ENCODE measurements at places on chromosomes 16 and 17. TPM values are rescaled to one million over a fixed set of nuclear protein-coding genes. Genes with fewer than 3 reads are reported as not detected.

DNA sequence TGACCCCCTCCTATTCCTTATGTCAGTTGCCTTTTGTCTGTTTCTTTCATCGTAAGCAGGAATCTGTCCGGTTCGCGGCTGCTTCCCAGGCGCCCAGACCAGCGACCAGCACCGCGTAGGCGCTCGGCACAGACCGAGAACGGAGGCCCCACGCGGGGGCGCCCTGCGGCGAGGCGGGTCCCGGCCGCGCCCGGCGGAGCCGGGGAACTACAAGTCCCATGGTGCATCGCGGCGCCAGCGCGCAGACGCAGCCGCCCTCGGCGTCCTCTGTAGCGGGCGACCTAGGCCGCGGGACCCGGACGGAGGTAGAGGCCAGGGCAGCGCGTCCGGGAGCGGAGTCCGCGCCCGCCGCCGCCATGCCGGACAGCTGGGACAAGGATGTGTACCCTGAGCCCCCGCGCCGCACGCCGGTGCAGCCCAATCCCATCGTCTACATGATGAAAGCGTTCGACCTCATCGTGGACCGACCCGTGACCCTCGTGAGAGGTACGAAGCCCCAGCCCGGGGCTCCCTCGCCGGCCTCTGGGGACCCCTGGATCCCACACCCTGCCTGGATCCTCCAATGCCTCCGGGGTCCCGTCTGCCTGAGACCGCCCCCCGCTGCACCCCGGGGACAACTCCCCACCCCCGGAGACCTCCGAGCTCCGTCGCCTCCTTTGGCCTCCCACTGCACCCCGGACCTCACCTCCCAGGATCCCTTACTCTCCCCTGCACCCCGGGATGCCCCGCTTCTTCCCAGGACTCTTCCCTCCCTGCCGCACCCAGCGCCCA lies at the start of gene NDUFB10:
Gene NDUFB10, plus strand, starts transcription at position 270 of the 771 bp plus-strand sequence. Its CDS starts 87 bp downstream, at position 357.
- peak within 1 kb of the TSS; percentile 87 for H3K27ac ChIP-seq
- peaks cover 8% of the 10 kb centered on the region for H3K36me3 ChIP-seq
- no peaks in the 10 kb centered on the region for H3K27me3 ChIP-seq
- H3K4me1 ChIP-seq = peaks cover 17% of the 10 kb centered on the region
- peak within 1 kb of the TSS; percentile 76 for H3K4me3 ChIP-seq

- H3K4me1 ChIP-seq = no peaks in the 10 kb centered on the region
- no peak for DNase-seq
- H3K27me3 ChIP-seq = no peaks in the 10 kb centered on the region
- H3K27ac ChIP-seq = no peak overlapping the region
Measured at GRCh38 chr17:9615486-9615885, 29.8 kb upstream of the USP43 start.

DNA sequence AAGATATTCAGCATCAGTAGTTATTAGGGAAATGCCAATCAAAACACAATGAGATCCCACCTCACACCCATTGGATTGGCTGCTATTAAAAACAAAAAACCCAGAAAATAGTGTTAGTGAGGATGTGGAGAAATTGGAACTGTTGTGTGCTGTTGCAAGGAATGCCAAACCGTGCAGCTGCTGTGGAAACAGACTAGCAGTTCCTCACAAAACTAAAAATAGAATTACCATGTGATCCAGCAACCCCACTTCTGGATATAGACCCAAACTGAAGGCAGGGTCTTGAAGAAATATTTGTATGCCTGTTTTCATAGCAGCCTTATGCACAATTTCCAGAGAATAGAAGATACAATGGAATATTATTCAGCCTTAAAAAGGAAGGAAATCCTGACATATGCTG lies 46.0 kb downstream of the FOXK2 start:
- H3K27me3 ChIP-seq = no peaks in the 10 kb centered on the region
- peaks cover 62% of the 10 kb centered on the region for H3K4me1 ChIP-seq
- H3K27ac ChIP-seq = peak overlapping the region; percentile 98
- DNase-seq = no peak
- H3K36me3 ChIP-seq = peaks cover 5% of the 10 kb centered on the region

GRCh38 chr17:43665084-43665936 lies 3.6 kb upstream of the MEOX1 start:
- no peak overlapping the region for H3K4me3 ChIP-seq
- DNase-seq = peak; percentile 73
- H3K4me1 ChIP-seq = peaks cover 87% of the 10 kb centered on the region
- no peaks in the 10 kb centered on the region for H3K36me3 ChIP-seq
- H3K27ac ChIP-seq = peak overlapping the region; percentile 90

BRICD5 gene
- total RNA-seq = 5.4 TPM

HIGD1B gene
- total RNA-seq = not detected
